ENCODE measurements at places on chromosomes 7 and 10. TPM values are rescaled to one million over a fixed set of nuclear protein-coding genes. Genes with fewer than 3 reads are reported as not detected.

The SPAM1 gene
- total RNA-seq, result not detected

The CUZD1 gene
- total RNA-seq, result 0.43 TPM

The PLEKHS1 gene
- total RNA-seq, result not detected

The CLDN4 gene
- 0.25 TPM for total RNA-seq

The IDE gene
- total RNA-seq, result 30.8 TPM

The PON1 gene
- total RNA-seq, result not detected

The DGKB gene
- not detected for total RNA-seq
